Colonic mucosa (tissue), 4 donors: ENCODE measurements at places on chromosomes 7 and 10. TPM values are rescaled to one million over a fixed set of nuclear protein-coding genes. Genes with fewer than 3 reads are reported as not detected.

PVRIG gene
- total RNA-seq, result 1.4 TPM

CH25H gene
- 1.7 TPM for total RNA-seq

POU6F2 gene
- 1.3 TPM for total RNA-seq

EEPD1 gene
- total RNA-seq, result 8.2 TPM

AZGP1 gene
- 4.6 TPM for total RNA-seq

GRCh38 chr10:132464256-132465192 is 67.5 kb downstream of the PWWP2B start:
- H3K27ac ChIP-seq, result peak overlapping the region; percentile 67
- DNase-seq, result peak; percentile 62
- H3K36me3 ChIP-seq, result no peaks in the 10 kb centered on the region

GRCh38 chr7:120725376-120726039 is 132.4 kb downstream of the TSPAN12 start:
- H3K27ac ChIP-seq, result no peak overlapping the region
- no peaks in the 10 kb centered on the region for H3K36me3 ChIP-seq
- no peak for DNase-seq
- no peaks in the 10 kb centered on the region for H3K27me3 ChIP-seq

DNA sequence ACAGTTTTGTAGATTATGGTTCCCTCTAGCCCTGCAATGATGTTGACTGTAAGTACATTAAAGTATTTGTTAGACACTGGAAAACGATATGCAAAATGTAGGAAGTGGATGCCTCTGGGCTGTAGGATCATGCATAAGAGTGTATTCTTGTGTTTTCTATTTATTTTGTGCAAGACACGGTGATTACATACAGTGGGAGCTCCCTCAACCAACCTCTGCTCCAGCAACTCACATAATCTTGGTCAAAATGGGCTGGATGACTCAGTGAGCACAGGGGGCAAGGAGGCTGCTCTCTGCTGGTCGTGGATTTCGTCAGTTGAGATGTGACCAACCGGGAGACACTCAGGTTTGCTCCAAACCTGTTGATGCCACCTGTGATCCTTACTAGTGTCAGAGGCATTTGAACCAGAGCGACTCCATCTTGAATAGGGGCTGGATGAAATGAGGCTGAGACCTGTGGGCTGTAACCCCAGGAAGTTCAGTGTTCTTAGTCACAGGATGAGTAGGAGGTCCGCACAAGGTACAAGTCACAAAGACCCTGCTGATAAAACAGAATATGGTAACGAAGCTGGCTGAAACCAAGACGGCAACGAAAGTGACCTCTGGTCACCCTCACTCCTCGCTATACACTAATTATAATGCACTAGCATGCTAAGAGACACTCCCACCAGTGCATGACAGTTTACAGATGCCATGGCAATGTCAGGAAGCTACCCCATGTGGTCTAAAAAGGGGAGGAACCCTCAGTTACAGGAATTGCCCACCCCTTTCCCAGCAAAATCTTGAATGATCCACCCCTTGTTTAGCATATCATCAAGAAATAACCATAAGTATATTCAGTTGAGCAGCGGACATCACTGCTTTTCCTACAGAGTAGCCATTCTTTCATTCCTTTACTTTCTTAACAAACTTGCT is 56.4 kb upstream of the FAM20C start:
- no peaks in the 10 kb centered on the region for H3K27me3 ChIP-seq
- no peaks in the 10 kb centered on the region for H3K4me1 ChIP-seq
- no peak overlapping the region for H3K4me3 ChIP-seq
- DNase-seq, result no peak
- no peak overlapping the region for H3K27ac ChIP-seq
- H3K36me3 ChIP-seq, result no peaks in the 10 kb centered on the region

GRCh38 chr10:45491061-45491460 is 117.0 kb downstream of the ALOX5 start:
- no peaks in the 10 kb centered on the region for H3K4me1 ChIP-seq
- no peak overlapping the region for H3K4me3 ChIP-seq
- DNase-seq, result no peak
- no peak overlapping the region for H3K27ac ChIP-seq

- no peak overlapping the region for H3K27ac ChIP-seq
- no peak overlapping the region for H3K4me3 ChIP-seq
- H3K27me3 ChIP-seq, result no peaks in the 10 kb centered on the region
- H3K36me3 ChIP-seq, result no peaks in the 10 kb centered on the region
These were observed 30.9 kb downstream of the ANKRD16 start for GRCh38 chr10:5858811-5859210.

DNA sequence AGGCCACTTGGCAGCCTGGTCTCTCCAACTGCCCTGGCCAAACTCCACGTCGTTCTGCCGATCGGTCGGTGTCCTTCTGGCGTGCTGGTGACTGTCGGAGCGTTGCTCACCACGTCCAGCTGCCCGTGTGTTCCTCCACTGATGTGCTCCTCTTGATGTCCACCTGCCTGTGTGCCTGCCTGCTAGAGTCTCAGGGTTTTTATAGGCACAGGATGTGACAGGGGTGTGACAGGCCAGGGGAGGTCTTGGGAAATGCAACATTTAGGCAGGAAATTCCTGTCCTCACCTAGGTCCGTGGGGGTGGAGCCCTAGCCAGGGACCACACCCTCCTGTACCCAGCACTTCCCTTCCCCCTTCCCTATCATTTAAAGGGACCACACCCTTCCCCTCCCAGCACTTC is 25.2 kb upstream of the CFAP46 start:
- no peaks in the 10 kb centered on the region for H3K27me3 ChIP-seq
- peak; percentile 66 for DNase-seq
- no peak overlapping the region for H3K4me3 ChIP-seq
- no peaks in the 10 kb centered on the region for H3K36me3 ChIP-seq
- H3K4me1 ChIP-seq, result no peaks in the 10 kb centered on the region

- no peaks in the 10 kb centered on the region for H3K36me3 ChIP-seq
- no peaks in the 10 kb centered on the region for H3K4me1 ChIP-seq
- no peak for DNase-seq
- no peaks in the 10 kb centered on the region for H3K27me3 ChIP-seq
- H3K4me3 ChIP-seq, result no peak overlapping the region
- H3K27ac ChIP-seq, result no peak overlapping the region
These were observed 51.5 kb downstream of the ADAM12 start for GRCh38 chr10:126336801-126337200.

DNA sequence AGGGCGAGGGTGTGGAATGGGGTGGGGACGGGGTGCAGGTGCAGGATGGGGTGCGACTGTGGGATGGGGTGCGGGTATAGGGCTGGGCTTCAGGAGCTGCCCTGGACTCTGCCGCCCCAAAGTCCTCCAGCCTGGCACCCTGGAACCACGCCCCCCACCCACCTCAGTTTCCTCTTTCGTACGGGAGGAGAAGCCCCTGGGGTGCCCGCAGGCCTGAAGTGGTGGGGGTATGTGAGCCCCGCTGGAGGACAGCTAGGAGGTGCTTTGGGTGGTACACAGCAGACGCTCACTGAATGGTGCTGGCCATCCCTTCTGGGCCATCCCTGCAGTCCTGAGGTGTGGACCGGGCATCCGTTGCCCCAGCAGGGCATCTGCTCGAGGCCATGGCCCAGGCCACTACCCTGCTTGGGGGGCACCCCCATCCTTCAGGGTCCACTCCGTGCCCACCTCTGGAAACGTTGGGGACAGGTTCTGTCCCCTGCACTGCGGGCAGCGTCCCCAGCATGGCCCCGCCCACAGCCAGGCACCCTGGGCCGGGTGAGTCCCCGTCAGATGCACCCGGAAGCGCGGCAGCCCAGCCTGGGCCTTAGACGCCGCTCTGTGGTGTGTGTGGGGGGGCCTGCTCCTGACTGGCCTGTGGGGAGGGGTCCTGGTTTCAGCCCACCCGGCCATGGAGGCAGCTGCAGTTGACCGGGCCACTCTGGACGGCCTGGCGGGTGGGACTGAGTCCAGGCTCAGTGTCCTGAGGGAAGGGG is 41.6 kb downstream of the UNCX start:
- no peak overlapping the region for H3K27ac ChIP-seq
- no peak overlapping the region for H3K4me3 ChIP-seq
- H3K36me3 ChIP-seq, result no peaks in the 10 kb centered on the region
- no peak for DNase-seq

DNA sequence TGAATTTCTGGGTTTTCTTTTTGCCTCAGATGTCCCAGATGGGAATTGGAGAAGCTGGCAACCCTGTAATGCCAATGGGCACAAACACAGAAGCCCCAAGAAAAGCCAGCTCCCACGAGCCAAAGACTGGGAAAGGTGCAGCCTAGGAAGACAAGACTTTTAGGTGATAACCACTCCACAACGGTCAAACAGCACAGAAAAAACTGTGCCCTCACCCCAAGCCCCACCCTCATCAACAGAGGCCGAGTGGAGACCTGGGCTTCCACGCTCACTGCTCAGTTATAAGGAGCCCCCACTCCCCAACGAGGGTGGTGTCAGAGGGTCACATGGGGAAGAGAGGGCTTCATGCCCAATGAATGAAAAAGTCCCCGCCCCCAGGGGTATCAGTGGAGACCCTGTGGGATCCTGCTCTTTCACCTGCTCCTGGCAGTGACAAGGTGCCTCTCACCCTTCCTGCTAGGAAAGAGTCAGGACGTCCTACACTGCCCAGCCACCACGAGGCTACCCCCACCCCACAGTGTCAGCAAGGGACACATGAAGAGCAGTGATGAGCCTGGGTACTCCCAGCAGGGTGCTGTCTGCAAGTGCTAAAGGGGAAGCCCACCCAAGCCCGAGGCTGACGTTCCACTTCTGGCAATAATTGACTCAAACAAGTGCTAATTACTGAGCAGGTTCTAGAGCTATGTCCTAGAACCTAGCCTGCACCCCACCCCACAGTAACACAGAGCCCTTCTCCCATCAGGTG is 8.3 kb downstream of the TMEM273 start:
- DNase-seq, result peak; percentile 13
- no peaks in the 10 kb centered on the region for H3K27me3 ChIP-seq
- H3K4me1 ChIP-seq, result no peaks in the 10 kb centered on the region

- H3K4me3 ChIP-seq, result no peak within 1 kb of the TSS
- H3K27ac ChIP-seq, result no peak within 1 kb of the TSS
- H3K27me3 ChIP-seq, result no peaks in the 10 kb centered on the region
- peak; percentile 76 for DNase-seq
These were observed at the start of gene FXYD4 for GRCh38 chr10:43371418-43371817. FXYD4 (plus strand) TSS chr10:43371636; CDS start chr10:43373747, 2,111 bp downstream.

- no peak overlapping the region for H3K4me3 ChIP-seq
- H3K27ac ChIP-seq, result no peak overlapping the region
- no peak for DNase-seq
These were observed 260.1 kb downstream of the DNAJB6 start for GRCh38 chr7:157596881-157597280.

DNA sequence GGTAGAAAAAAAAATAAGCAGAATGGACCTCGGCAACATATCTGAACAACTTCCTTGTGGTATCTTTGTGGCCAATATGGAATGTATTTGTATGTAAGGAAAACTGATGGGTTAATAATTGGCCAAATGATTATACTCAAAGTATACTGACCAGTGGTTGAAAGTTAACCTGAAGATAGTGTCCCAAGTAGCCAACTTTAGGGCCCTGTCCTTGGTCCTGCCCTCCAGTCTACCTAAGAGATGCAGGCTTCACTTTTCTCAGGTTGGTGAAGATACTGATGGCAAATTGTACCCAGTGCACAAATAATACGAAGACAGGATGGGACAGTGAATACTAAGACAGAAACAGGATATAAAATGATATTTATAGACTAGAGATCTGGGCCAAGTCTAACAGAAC is 109.2 kb downstream of the SORCS3 start:
- DNase-seq, result no peak
- no peaks in the 10 kb centered on the region for H3K36me3 ChIP-seq
- H3K27ac ChIP-seq, result no peak overlapping the region
- no peak overlapping the region for H3K4me3 ChIP-seq
- no peaks in the 10 kb centered on the region for H3K4me1 ChIP-seq
- H3K27me3 ChIP-seq, result no peaks in the 10 kb centered on the region

GRCh38 chr10:70409772-70410171 is 5.8 kb downstream of the EIF4EBP2 start:
- H3K27me3 ChIP-seq, result no peaks in the 10 kb centered on the region
- H3K4me1 ChIP-seq, result peaks cover 3% of the 10 kb centered on the region
- no peak overlapping the region for H3K27ac ChIP-seq
- DNase-seq, result no peak

- DNase-seq, result peak; percentile 81
- peak overlapping the region; percentile 96 for H3K27ac ChIP-seq
- peaks cover 20% of the 10 kb centered on the region for H3K4me1 ChIP-seq
- no peaks in the 10 kb centered on the region for H3K27me3 ChIP-seq
These were observed 2.1 kb upstream of the COX19 start for GRCh38 chr7:977326-978048.
